ENCODE measurements at places on chromosomes 6 and 20.

DNA sequence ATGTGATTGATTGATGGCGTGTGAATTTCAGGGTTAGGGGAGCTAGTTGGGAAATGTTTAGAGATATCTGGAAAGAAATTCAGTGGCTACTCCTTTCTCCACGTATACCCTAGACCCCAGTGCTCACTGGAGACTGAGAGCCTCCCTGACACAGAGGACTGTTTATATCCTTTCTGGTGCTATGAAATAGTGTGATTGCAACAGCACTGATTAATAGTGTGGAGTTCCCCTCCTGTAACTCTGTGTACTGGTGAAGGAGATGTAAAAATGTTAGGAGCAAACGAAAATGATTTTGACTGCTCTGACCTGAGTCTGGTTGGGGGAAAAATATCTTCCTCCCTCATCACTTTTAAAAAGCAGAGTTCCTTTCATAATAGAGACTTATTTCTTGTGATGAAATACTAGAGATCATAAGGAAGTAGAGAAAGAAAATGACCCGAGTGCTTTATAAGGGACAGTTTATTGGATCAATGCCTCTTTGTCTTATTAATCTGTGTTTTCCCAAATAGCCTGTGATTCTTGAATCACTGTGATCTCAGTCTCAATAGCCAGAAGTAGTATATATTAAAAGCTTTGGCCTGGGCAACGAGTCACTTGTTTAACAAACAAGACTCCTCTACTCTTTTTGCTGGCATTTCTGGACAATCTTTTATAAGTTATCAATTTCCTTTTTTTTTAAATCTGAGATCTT is 92.3 kb downstream of the RNF182 start:
- no peak for DNase-seq

- no peak for DNase-seq
Measured at GRCh38 chr6:36780442-36781177, 58.6 kb downstream of the CPNE5 start.

DNA sequence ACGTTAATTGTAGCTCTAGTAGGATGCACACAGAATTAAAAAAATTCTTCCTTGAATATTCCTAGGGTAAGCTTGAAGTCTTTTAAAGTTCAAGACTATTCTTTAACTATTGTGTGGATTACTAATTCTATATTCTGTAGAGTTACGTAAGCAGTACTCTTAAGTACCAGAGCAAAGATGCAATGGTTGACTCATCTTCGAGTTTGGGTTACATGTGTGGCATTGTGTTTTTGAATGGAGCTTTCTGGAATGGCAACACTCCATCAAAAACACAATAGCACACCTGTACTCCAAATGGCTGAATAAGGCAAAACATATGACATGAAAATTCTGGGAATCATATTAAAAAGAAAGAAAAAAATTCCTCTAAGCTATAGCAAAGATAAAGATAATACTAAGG is 33.5 kb upstream of the CEP162 start:
- no peak for DNase-seq

DNA sequence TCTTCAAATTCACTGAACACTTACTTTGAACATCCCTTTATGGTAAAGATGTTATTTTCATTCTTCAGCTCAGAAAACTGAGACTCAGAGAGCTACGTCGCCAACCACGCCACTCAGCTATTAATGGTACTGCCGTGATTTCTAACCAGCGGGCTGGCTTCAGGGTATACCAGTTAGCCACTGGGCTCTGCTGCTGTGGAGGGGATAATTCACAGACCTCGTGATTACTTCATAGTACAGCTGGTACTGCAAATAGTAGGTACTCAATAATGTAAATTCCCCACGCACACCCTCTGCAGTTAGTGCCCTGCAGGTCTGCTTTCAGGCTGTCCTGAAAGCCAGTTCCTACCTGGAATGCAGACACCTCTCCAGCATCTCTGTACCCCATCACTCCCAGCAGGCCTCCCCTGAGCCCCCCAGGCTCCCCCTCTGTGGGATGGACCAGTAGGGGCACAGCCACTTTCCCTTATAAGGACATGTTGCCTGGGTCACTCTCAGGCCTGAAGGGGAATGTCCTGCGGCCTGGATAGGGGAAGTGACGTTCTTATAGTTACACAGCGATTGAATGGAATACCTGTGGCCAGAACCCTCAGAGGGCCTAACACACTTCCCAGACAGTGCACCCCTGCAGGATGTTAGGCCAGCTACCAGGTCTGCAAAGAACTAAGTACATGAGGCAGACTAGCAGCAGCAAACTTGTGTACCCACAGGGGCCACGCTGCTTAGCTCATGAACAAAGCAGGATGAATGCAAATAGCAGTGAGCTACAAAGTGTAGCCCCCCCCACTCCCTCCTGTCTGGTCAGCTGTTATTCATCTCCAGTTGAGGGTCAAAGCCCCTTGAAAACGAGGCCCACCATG is 1.3 kb upstream of the OCSTAMP start:
- no peak for DNase-seq

- no peak for DNase-seq
Measured at GRCh38 chr20:32338665-32339064, 19.5 kb upstream of the ASXL1 start.

Data from stimulated activated CD8-positive, alpha-beta memory T cell treated with anti-CD3 and anti-CD28 coated beads, Interleukin-7, amount 100 ng/mL, for 1 hour (primary cell).